ENCODE measurements at places on chromosomes 12 and 14.

DNA sequence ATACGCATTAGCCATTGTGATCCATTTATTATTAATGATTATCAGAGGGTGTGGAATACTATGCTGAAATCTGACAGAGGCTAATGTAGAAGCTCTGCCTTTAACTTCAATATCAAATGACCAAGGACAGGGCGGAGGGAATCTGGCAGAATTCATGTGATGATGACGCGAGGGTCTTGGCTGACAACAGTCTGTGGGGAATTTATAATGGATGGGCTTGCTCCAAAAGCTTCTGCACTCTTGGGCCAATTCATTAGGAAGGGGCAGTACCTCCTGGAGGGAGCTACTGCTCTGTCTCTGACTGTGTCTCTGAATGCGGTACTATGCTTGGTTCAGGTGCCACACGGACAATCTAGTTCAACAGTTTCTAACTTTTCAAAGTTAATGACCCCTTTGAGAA is 46.2 kb downstream of the GALNT8 start:
- DNase-seq = no peak

GRCh38 chr14:30873308-30874119 is 845 bp upstream of the COCH start:
- no peak for DNase-seq

DNA sequence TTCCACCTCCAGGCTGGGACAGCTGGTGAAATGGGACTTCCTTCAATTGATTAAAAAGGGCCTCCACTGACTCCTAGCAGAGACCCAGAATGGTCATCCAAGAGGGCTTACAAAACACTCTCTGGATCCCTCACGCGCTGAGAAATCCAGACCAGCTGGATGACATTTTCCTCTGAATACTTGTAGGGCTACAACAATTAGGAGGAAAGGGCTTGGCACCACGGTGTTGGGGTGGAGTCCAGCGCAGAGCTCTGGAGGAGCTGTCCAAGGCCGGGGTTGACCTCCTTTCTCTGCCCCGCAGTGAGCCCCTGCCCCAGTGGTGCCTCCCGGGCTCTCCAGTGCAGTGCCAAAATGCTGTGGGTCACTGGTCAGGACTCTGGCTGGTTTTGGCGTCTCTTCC is 189.0 kb upstream of the CCND2 start:
- DNase-seq = no peak

DNA sequence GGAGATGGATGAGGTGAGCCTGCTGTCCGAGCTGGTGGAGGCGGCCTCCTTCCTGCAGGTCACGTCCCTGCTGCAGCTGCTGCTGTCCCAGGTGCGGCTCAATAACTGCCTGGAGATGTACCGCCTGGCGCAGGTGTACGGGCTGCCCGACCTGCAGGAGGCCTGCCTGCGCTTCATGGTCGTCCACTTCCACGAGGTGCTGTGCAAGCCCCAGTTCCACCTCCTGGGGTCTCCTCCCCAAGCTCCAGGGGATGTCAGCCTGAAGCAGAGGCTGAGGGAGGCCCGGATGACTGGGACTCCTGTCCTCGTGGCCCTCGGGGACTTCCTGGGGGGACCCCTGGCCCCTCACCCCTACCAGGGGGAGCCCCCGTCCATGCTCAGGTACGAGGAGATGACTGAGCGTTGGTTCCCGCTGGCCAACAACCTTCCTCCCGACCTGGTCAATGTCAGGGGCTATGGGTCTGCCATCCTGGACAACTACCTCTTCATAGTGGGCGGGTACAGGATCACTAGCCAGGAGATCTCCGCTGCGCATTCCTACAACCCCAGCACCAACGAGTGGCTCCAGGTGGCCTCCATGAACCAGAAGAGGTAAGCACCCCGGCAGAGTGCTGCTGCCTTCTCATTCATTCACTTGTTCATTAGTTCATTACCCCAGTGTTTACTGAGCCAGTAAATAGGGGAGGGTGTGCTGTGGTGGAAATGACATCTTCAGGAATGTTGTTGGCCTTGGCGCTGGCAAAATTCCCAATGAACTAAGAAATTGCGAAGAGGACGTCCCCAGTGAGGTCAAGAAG is 774 bp upstream of the MANSC4 start:
- DNase-seq = no peak

DNA sequence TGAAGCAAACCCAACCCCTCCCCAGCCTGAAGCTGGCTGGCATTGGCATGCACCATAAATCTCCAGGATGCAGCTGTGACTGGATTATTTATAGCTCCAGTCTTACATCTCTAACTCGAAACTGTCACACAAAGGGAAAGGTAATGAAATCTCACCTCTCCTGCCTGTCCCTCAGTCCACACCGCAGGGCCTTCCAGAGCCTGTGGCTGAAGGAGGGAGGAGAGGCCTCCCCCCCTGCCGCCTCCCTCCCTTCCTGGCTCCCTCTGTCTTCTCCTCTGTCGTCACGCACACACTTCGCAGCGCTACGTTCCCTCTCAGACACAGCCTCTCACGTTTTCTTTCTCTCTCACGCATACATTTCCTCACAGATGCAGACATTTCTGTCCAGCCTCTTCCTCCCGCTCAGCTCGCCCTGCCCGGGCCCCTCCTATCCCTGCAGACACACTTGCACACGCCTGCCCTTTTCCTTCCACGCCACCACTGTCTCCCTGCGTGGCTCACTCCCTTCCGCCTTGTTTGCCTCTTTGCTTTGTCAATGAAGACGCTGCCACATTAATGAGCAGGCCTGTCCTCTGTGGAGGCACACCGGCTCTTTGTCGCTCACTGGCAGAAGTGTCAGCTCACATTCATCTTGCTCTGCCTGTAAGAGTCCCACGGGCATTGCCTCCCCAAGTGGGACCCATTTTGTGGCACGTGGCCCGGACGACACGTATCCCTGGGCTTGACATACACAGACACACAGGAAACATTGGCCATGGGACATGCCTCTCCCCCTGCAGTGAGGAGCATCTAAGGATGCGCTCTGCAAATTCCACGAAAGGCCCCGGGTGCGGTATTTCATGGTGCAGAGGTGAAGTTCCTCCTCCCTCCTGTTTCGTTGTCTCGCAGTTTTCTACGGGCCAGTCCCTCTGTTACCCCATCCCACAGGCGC is 27.9 kb downstream of the IRF2BPL start:
- DNase-seq = no peak

DNA sequence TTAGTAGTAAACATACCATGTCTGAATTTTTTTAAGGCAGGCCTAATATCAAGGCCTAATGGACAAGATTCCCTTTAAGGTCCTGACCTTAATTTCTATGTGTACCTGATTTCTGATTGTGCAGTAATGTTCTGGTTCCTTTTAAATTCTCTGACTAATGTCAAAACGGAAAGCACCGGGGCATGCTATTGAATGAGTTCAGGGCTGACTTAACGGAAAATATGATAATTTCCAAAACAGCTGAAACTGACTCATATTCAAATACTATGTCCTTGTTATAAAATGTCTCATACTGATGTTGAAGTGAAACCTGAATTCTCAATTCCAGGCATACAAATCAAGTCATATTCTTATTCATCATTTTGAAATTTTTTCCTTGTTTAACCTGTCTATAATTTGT is 6.7 kb downstream of the TAS2R43 start:
- no peak for DNase-seq

DNA sequence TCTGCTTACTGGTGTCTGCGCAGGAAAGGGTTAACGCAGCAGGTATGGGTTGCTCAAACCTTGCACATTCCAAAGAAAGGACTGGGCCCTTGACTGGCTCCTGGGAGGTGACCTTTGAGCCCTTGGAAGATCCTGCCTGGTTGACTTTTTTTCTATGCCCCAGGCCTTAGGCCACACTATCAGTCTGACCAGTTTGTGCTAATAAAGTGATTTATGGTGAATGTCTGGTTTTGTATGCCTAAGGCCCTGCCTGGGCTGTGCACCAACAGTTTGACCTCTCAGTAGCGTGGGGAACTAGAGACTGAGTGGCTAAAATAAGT is 61.4 kb upstream of the SCN8A start:
- DNase-seq = no peak

GRCh38 chr12:56029166-56029519 is 8.3 kb downstream of the IKZF4 start:
- DNase-seq = no peak

GRCh38 chr14:86539361-86540070 is 1009.6 kb downstream of the FLRT2 start:
- DNase-seq = no peak

DNA sequence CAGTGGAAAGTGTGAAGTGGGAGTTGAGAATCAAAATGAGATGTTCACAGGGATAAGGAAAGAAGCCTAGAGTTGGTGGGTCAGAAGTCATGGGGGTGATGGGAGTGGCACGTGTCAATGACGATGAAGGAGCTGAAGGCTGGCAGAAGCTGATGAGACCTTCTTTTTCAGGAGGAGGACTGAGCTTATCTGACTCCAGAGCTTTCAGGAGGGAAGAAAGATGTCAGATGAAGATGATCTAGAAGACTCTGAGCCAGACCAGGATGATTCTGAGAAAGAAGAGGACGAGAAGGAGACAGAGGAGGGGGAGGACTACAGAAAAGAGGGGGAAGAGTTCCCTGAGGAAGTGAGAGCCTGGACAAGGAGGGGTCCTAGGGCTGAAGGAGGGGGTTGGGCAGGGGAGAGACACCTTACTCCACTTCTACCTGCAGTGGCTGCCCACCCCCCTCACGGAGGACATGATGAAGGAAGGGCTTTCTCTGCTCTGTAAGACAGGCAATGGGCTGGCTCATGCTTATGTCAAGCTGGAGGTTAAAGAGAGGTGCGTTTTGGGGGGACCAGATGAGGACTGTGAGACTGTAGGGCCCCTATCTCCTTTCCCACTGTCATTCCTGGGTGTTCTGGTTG is 905 bp downstream of the LRRC23 start:
- DNase-seq = no peak

DNA sequence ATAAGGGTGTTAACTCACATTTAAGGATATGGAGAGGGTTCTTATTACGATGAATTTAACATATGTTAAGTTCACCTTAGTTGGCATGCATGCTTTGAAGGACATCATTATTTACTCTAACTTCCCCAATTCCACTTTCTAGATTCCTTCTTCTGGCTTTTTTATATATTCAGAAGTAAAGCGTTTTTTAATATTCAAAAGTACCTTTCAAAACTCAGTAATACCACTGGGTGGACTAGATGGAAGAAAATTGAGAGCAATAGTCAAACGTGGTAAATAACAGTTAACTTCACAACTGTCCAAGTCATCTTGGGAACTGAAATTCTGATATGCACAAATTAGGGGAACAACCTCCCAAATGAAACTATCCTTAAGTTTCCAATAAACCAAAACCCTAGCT is 9.1 kb downstream of the SINHCAF start:
- DNase-seq = no peak

DNA sequence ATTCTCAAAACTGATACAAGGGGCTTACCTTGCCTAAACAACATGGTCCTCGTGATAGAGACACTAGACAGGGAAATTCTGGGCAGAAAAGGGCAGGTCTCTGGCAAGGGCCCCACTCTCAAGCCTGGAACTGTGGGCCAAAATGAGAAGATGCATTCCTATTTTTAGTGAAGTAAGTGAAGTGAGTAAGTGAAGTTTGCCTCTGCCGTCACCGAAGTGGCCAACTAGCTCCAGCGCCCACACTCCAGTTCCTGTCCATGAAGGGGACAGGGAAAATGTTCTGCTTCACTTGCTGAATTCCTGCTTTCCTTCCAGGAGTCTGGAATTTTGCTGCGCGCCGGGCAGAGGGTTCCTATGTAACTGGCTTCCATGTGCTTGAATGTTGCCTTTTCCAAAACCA is 1035.6 kb upstream of the TMEM132C start:
- DNase-seq = no peak

DNA sequence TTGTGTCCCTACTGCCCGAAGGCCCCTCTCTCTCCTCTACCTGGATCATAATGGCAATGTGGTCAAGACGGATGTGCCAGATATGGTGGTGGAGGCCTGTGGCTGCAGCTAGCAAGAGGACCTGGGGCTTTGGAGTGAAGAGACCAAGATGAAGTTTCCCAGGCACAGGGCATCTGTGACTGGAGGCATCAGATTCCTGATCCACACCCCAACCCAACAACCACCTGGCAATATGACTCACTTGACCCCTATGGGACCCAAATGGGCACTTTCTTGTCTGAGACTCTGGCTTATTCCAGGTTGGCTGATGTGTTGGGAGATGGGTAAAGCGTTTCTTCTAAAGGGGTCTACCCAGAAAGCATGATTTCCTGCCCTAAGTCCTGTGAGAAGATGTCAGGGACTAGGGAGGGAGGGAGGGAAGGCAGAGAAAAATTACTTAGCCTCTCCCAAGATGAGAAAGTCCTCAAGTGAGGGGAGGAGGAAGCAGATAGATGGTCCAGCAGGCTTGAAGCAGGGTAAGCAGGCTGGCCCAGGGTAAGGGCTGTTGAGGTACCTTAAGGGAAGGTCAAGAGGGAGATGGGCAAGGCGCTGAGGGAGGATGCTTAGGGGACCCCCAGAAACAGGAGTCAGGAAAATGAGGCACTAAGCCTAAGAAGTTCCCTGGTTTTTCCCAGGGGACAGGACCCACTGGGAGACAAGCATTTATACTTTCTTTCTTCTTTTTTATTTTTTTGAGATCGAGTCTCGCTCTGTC is 1.8 kb downstream of the INHBE start:
- no peak for DNase-seq

DNA sequence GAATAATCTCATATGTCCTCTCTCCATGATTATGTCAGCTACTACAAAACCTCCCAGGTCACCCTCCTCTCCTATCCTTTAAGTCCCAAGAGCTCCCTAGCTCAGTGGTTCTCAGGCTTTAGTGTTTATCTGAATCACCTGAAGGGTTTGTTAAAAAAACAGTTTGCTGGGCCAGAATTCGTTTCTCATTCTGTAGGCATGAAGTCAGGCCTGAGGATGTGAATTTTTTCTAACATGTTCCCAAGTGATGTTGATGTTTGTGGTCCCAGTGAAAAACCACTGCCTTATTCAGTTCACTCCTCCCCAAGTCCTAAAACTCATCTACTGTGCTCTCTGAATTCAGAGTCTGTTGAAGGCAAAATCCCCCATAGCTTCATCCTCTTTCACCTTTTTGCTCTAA is 241.4 kb downstream of the ETNK1 start:
- no peak for DNase-seq

GRCh38 chr14:33904609-33905008 is 46.3 kb downstream of the EGLN3 start:
- no peak for DNase-seq

- no peak for DNase-seq
Measured at GRCh38 chr12:116295327-116296263, 18.1 kb upstream of the MED13L start.

GRCh38 chr14:69700575-69700974 is 66.4 kb upstream of the SRSF5 start:
- no peak for DNase-seq

DNA sequence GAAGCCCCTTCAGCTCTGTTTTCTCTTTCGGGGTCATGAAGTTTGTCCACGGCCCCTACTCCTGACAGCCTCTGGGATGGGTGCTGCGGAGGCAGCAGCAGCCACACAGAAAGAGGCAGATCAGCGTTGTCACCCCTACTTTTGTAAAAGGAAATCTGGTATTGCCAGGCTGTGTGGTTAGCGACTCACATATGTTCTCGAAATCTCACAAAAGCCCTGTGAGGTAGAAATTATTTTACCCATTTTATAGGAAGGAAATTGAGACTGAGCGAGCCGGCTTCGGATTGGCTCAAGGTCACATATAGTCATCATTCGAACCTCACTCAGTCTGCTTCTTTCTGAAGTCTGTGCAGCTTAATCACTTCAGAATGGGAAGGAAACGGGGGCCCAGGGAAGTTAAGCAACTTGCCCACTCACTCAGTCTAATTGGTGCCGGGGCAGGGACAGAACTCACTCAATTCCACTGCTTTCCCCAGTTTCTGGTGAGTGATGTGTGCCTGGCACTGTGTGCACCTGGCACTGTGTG is 1.1 kb upstream of the CKAP4 start:
- no peak for DNase-seq

- DNase-seq = no peak
Measured at GRCh38 chr12:66679461-66680084, 697 bp upstream of the GRIP1 start.

- DNase-seq = no peak
Measured at GRCh38 chr12:69022674-69023073, 89.7 kb upstream of the CPM start.

Measured in HS-27A (cell line).